ENCODE measurements at places on chromosomes 6 and 20. TPM values are rescaled to one million over a fixed set of nuclear protein-coding genes. Genes with fewer than 3 reads are reported as not detected.

SLC2A10 gene
- total RNA-seq = 24.9 TPM

BIRC7 gene
- total RNA-seq = 33.8 TPM

HLA-DRA gene
- 40.0 TPM for total RNA-seq

WDR46 gene
- total RNA-seq = 39.2 TPM

PAX1 gene
- total RNA-seq = 0.33 TPM

RAD21L1 gene
- total RNA-seq = 0.38 TPM
